ENCODE measurements at places on chromosomes 5 and 9. TPM values are rescaled to one million over a fixed set of nuclear protein-coding genes. Genes with fewer than 3 reads are reported as not detected.

- peaks cover 16% of the 10 kb centered on the region for H3K4me1 ChIP-seq
- H3K36me3 ChIP-seq: peaks cover 24% of the 10 kb centered on the region
- no peak overlapping the region for H3K27ac ChIP-seq
- no peak for DNase-seq
Measured at GRCh38 chr5:65791712-65792673, 70.0 kb downstream of the NLN start.

DNA sequence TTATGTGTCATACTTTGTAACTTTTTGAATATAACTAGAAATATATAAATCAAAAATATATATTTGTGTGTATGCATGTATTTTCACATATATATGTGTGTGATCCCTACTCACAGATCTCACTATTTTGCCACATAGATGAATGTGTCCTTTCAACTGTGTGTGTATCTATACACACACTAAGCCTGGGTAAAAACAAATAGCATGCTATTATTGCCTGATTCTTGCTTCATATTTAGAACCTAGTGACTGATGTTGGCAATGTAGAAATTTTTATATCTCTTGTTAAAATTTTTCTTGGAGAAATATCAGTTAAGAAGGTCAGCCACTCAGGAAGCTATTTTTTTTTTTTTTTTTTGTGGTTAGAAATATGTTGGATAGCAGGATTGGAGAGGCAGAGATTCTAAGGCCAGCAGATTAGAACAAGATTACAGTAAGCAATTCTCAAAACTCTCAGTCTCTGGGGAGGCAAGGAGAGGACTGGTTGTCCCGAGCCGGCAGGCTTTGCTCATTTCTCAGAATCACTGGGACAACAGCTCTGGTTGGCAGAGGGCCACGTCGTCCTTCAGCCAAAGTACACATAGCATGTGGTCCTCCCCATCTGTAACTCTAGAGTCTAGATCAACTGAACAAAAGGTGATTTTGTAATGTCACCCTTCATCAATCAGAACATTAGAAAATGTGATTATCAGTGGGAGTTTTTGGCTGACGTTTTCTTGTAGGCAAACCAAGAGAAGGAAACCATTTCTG, 19.7 kb downstream of the C6 start:
- no peaks in the 10 kb centered on the region for H3K36me3 ChIP-seq
- no peak overlapping the region for H3K4me3 ChIP-seq
- H3K4me1 ChIP-seq: no peaks in the 10 kb centered on the region

DNA sequence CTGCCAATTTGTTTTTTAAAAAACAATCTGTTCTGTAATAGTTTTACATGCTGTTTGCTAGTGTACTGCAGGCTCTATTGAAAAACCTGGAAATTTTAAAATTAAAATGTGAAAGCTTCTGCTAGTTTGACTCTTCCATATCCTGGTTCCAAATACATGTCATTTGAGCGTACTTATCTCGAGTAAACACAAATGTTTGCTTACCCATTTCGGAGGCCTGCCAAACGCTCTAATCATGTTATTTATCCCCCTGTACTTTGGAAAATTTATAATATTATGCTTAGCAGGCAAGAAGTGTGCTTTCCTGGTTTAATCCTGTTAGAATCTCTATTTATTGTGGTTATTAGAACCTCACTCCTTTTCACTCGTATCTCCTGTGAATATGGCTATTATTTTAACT, 476.8 kb upstream of the CYLC2 start:
- H3K36me3 ChIP-seq: no peaks in the 10 kb centered on the region
- no peak for DNase-seq
- no peaks in the 10 kb centered on the region for H3K27me3 ChIP-seq

The TAF11L5 gene
- total RNA-seq: not detected

DNA sequence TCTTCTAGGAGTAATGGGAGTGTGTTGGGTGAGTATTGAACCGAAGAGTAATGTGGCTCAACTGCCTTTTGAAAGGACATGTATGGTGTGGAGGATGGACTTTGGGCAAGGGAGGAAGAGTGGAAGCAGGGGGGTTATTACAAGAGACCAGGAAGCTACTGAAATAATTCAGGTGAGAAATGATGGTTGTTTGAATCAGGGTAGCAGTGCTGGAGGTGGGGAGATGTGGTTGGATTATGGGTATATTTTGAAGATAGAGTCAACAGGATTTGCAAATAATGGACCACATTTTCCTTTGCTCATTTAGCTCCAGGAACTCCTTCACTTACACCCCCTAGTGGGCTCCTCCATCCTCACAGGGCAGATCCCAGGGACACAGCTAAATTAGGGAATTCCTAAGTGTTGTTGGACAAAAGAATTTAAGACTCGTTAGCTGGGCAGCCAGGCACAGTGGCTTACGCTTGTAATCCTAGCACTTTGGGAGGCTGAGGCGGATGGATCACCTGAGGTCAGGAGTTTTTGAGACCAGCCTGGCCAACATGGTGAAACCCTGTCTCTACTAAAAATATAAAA, 1.2 kb upstream of the SLC4A9 start:
- H3K27me3 ChIP-seq: peaks cover 5% of the 10 kb centered on the region
- no peak overlapping the region for H3K4me3 ChIP-seq
- H3K36me3 ChIP-seq: no peaks in the 10 kb centered on the region
- peaks cover 32% of the 10 kb centered on the region for H3K4me1 ChIP-seq

DNA sequence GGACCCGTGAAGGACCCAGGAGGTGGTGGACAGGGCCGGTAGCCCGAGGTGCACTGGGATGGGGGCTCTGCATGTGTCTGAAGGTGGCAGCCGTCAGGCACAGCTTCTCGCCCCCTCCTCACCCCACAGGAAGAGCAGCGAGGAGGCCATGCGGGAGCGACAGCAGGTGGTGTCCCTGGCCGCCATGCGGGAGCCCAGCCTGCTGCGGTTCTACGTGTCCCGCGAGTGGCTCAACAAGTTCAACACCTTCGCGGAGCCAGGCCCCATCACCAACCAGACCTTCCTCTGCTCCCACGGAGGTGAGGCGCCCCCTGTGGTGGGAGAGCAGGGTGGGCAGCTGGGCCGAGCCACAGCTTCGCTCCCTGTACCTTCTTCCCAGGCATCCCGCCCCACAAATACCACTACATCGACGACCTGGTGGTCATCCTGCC, 39.9 kb downstream of the USP20 start:
- peaks cover 42% of the 10 kb centered on the region for H3K4me1 ChIP-seq
- no peaks in the 10 kb centered on the region for H3K27me3 ChIP-seq
- no peak overlapping the region for H3K27ac ChIP-seq
- DNase-seq: no peak

DNA sequence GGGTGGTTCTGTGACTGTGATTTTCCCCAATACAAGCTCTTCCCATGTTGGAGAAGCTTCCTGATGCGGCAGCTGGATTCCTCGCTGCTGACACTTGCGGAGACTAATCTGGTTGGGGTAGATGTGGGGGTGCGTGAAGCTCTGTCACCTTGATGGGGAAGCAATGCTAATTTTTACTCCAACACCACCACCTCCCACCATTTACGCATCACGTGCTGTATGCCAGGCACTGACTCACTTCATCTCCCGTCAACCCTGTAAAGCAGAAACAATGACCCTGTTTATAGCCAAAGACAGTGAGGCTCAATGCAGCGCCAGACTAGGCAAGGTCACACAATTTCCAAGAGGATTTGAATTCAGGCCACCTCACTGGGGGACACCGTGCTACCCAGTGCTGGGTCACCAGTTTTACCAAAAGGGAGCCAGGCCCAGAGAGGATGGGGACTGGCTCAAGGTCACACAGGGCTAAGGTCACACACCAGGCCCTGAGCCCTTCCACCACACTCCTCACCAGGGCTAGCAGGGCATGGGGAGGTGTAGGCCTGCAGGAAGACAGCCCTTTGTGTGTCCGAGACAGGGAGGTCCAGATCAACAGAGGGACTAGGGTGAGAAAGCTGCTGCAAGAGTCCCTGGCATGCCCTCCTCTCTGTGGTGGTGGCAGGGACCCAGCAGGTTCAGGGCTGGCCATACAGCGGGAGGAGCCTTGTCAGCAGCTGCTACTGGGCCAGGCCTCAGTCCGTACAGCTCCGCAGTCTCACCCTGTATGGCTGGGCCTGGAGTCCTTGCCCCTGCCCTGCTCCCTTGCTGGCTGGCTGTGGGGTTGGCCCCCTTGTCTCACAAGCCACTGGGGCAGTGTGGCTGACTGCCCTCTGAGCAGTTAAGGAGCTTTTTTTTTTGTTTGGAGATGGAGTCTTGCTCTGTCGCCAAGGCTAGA, 3.3 kb downstream of the STKLD1 start:
- H3K4me1 ChIP-seq: peaks cover 5% of the 10 kb centered on the region
- H3K4me3 ChIP-seq: no peak overlapping the region
- peaks cover 8% of the 10 kb centered on the region for H3K36me3 ChIP-seq
- peaks cover 2% of the 10 kb centered on the region for H3K27me3 ChIP-seq

The TMEM215 gene
- not detected for total RNA-seq

- H3K4me3 ChIP-seq: no peak overlapping the region
- H3K27ac ChIP-seq: no peak overlapping the region
- DNase-seq: no peak
- H3K27me3 ChIP-seq: peaks cover 10% of the 10 kb centered on the region
Measured at GRCh38 chr5:158166424-158166823, 307.5 kb upstream of the CLINT1 start.

DNA sequence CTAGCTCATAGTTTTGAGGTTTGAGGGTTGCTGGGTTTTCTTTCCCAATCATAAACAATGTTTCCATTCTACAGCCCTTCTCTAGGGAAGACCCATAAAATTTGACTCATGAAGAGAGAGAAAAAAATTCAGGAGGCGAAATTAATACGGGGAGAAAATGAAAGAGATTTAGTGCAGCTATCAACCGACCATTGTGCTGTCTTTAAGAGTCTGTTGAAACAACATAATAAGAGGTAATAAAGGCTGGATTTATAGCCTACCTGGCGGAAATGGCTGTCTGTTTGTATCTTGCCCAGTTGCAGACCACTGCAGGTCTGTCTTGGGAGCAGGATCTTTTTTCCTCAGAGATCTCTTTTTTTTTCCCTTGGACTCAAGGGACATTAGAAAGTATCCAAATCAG, 66.9 kb downstream of the TLR4 start:
- no peaks in the 10 kb centered on the region for H3K36me3 ChIP-seq
- H3K4me1 ChIP-seq: no peaks in the 10 kb centered on the region
- DNase-seq: no peak
- H3K27me3 ChIP-seq: peaks cover 26% of the 10 kb centered on the region
- no peak overlapping the region for H3K4me3 ChIP-seq

The RNF183 gene
- total RNA-seq: 0.40 TPM

GRCh38 chr9:12854221-12854620, 79.4 kb downstream of the LURAP1L start:
- H3K4me1 ChIP-seq: no peaks in the 10 kb centered on the region
- DNase-seq: no peak
- H3K36me3 ChIP-seq: no peaks in the 10 kb centered on the region
- no peaks in the 10 kb centered on the region for H3K27me3 ChIP-seq
- H3K27ac ChIP-seq: no peak overlapping the region
- no peak overlapping the region for H3K4me3 ChIP-seq

GRCh38 chr5:114316167-114316566, 45.7 kb upstream of the KCNN2 start:
- H3K4me1 ChIP-seq: no peaks in the 10 kb centered on the region
- H3K4me3 ChIP-seq: no peak overlapping the region
- DNase-seq: no peak
- H3K36me3 ChIP-seq: no peaks in the 10 kb centered on the region

- peak overlapping the region; percentile 91 for H3K27ac ChIP-seq
- DNase-seq: no peak
- no peaks in the 10 kb centered on the region for H3K27me3 ChIP-seq
- peaks cover 28% of the 10 kb centered on the region for H3K36me3 ChIP-seq
- peak overlapping the region; percentile 90 for H3K4me3 ChIP-seq
Measured at GRCh38 chr9:129490583-129491486, 130.1 kb downstream of the C9orf50 start.

DNA sequence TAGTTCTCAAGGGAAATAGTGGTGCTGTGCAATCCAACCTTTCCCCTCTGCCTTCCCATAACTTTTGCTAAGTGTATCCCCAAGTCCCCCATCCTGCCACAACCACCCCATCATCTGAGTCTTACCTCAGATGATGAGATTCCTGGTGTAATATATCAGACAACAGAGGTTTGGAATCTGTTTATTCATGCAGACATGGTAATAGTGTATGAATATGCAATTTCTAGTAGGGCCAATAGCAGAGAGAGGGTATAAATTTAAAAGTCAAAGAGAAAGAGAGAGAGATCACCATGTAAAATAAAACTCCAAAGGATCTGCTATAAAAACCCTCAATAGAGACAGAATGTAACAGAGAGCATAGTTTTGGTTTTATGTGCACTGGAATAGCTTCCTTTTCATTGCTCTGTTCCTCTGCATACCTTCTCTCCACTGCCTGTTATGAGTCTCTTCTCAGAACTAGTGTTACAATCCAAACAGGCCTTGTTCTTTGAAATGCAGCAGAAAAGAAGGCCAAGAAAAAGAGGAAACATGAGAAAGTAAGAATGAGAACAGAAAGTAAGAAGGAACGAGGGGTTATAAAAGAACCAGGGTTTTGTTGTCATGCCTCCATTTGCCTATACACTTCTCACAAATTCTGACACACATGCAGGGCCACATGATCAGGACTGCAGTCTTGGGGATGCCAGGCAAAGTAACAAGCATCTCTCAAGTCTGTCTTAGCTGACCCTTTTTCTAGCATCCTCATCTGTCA, 278.0 kb downstream of the CETN3 start:
- DNase-seq: no peak
- H3K36me3 ChIP-seq: no peaks in the 10 kb centered on the region
- no peaks in the 10 kb centered on the region for H3K27me3 ChIP-seq
- H3K27ac ChIP-seq: no peak overlapping the region

GRCh38 chr5:133372293-133372937, 239.9 kb downstream of the FSTL4 start:
- no peak overlapping the region for H3K27ac ChIP-seq
- no peaks in the 10 kb centered on the region for H3K4me1 ChIP-seq
- H3K4me3 ChIP-seq: no peak overlapping the region
- H3K36me3 ChIP-seq: peaks cover 2% of the 10 kb centered on the region

The CATSPER3 gene
- total RNA-seq: 0.88 TPM

DNA sequence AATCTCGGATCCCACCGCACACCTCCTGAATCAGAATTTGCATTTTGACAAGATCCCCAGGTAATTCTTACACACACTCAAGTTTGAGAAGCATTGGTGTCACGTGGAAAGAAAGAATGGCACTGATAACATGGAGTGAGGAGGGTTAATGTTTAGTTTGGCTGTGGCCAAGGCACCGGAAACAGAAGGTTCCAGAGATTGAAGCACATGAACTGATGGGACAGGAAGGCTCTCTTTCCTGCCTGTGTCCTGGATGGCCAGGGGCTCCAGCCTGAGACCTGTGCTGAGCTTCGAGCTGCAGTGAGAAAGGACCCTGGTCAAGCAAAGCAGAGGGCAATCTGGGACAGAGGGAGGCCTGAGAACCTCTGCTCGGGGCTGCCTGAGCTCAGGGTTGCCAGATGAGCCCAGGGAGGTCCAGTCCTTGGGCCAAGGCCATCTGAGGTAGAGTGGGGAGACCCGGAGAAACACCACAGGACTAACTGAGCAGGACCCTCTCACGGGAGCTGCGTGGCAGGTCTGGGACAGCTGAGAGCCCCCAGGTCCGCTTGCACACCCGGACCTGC, 27.3 kb downstream of the AFAP1L1 start:
- H3K27me3 ChIP-seq: peaks cover 22% of the 10 kb centered on the region
- no peaks in the 10 kb centered on the region for H3K4me1 ChIP-seq
- no peaks in the 10 kb centered on the region for H3K36me3 ChIP-seq

- peaks cover 2% of the 10 kb centered on the region for H3K27me3 ChIP-seq
- no peak overlapping the region for H3K27ac ChIP-seq
- H3K4me3 ChIP-seq: no peak overlapping the region
- no peaks in the 10 kb centered on the region for H3K4me1 ChIP-seq
- no peaks in the 10 kb centered on the region for H3K36me3 ChIP-seq
- no peak for DNase-seq
Measured at GRCh38 chr9:7318920-7319319, 480.7 kb downstream of the DMAC1 start.

The SLC25A2 gene
- 0.50 TPM for total RNA-seq

The BAAT gene
- not detected for total RNA-seq

- no peaks in the 10 kb centered on the region for H3K36me3 ChIP-seq
- no peak overlapping the region for H3K4me3 ChIP-seq
- no peak overlapping the region for H3K27ac ChIP-seq
- DNase-seq: no peak
- no peaks in the 10 kb centered on the region for H3K4me1 ChIP-seq
- no peaks in the 10 kb centered on the region for H3K27me3 ChIP-seq
Measured at GRCh38 chr5:103909391-103909790, 346.8 kb upstream of the NUDT12 start.

Data from activated CD4-positive, alpha-beta memory T cell treated with anti-CD3 and anti-CD28 coated beads, Interleukin-2, amount 10 ng/mL, durations not matched to agents 7 days and 5 days (primary cell).